ENCODE measurements at places on chromosomes 13 and 19. TPM values are rescaled to one million over a fixed set of nuclear protein-coding genes. Genes with fewer than 3 reads are reported as not detected.
A peak's percentile ranks its signal among the peaks of the same experiment; 100 is the strongest.

The CLEC17A gene
- polyA plus RNA-seq: 0.55 TPM

The PCDH20 gene
- 5.7 TPM for polyA plus RNA-seq

The RNF113B gene
- polyA plus RNA-seq: not detected

The TNFSF13B gene
- 3.1 TPM for polyA plus RNA-seq

The ENOX1 gene
- polyA plus RNA-seq: not detected

The FFAR1 gene
- polyA plus RNA-seq: not detected

The UQCRFS1 gene
- polyA plus RNA-seq: 89.2 TPM

The PRDX2 gene
- polyA plus RNA-seq: 523 TPM

The NLRP11 gene
- 0.10 TPM for polyA plus RNA-seq

The RASIP1 gene
- 4.4 TPM for polyA plus RNA-seq

The PSG2 gene
- not detected for polyA plus RNA-seq

GRCh38 chr13:113527272-113527958 lies 36.9 kb upstream of the DCUN1D2 start:
- DNase-seq: no peak

DNA sequence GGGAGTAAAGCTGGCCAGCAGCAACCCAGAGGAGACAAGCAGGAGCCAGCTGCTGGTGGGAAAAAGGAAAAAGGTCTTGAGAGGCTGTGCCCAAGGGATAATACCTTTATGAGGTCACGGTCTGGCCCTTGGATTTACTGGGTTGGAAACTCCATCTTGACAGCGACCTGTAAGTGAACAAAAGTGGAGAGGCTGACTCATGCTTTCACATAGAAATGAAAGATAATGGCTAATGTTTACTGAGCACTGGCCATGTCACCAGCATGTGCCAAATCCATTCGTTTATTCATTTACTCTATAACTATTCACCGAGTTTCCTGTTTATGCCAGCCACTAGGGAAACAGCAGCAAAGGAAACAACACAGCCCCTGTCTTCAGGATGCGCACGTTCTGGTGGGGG lies 4.7 kb downstream of the VRK3 start:
- DNase-seq: peak; percentile 17

- DNase-seq: peak; percentile 97
These were observed 832 bp downstream of the TMEM143 start for GRCh38 chr19:48362716-48363499.

DNA sequence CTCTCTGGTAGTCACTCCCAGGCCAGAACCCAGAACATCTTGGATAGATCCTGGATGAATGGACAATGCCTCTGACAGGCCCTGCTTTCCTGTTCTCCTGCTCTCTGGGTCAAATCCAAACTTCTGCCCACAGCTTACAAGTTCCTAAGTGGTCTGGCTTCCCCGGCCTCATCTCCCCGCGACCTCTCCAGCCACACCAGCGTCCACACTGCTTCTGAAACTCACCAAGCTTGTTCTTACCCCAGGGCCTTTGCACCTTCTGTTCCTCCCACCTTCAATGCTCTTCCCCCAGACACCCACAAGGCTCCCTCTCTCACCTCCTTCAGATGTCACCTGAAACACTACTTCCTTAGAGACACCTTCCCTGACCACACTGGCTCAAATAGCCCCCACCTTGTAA lies 3.5 kb downstream of the OLFM2 start:
- DNase-seq: no peak

DNA sequence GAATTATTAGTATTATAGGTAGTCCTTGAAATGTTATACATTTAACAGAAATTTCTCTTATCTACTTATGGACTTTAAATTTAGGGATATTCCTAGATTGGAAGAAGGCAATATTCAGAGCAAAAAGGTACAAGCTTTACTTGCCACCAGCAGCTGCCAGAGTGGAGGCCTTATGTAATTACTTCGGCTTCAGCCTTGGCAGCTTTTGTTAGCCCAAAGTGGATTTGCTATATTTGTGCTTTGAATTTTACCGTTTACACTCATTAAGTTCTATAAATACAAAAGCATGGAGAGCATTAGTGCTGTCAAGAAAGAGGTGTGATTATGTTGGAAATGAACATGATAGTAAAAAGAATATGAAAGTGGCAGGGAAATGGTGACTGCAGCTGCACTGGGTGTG lies 319.9 kb downstream of the ATP8A2 start:
- no peak for DNase-seq

- peak; percentile 82 for DNase-seq
These were observed 20.5 kb downstream of the CYTH2 start for GRCh38 chr19:48489608-48490216.

- DNase-seq: no peak
These were observed 43.3 kb downstream of the EPS15L1 start for GRCh38 chr19:16428372-16429036.

DNA sequence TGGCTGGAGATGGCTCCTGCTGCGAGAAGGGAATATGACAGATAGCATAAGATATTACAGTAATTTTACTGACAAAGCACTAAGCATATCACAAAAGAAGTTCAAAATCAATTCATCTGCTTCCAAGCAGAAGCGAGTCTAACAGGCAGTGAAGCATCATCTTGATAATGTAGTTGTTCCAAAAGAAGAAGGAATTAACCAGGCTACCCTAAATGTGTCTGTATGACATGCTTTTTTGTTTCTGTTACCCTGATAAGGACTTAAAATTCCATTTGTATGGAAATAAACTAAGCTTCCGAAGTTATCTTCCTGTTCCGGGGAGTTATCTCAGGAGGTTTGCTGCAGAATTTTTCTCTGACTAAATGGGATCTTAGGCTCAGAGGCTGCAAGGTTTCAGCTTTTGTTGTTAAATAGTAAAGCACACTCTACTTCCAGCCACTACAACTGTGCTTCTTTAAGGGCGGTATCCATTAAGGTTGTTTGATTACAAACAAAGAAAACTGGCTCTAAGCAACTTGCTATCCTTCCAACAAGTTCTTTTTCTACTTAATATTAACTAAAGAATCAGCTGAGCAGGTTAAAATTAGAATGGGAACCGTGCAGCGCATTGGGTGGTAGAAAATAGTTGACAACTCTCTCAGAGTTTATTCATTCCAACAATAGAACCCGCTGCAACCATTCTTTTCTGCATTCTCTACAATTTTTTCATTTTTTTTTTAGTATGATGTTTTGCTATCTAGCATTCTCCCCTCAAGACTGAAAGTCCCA lies 607.3 kb downstream of the UQCRFS1 start:
- DNase-seq: no peak

DNA sequence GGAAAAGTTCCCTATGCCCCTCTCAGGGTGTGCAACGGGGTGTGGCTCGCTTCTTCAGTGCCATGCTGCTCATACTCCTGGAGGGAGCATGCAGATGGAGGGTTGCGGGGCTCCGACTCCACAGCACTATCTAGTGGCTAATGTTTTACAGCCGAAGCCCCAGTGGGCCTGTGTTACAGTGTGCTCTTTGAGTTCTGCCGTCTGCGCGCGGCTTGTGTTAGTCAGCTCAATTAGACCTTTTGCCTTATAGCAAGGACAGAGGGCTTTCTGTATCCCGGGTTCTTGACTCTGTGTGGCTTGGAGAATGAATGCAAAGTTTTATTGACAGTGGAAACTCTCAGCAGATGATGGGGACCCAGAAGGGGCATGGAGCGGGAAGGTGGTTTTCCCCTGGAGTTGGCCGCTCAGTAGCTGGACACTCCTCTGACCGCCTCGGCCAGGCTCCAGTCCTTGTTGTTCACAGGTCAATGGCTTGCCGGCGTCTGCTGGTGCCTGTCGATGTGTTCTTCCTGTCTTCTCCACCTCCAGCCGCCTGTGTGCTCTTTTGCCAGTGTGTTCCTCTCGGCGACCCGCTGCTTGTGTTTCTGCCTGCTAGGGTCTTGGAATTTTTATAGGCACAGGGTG lies 383.4 kb downstream of the LMO7 start:
- DNase-seq: peak; percentile 45

GRCh38 chr13:51113186-51113881 lies 2.3 kb upstream of the C13orf42 start:
- no peak for DNase-seq

GRCh38 chr13:107450931-107451330 lies 764.4 kb downstream of the LIG4 start:
- no peak for DNase-seq

GRCh38 chr13:30615866-30616541 lies 1.7 kb upstream of the USPL1 start:
- DNase-seq: peak; percentile 46

DNA sequence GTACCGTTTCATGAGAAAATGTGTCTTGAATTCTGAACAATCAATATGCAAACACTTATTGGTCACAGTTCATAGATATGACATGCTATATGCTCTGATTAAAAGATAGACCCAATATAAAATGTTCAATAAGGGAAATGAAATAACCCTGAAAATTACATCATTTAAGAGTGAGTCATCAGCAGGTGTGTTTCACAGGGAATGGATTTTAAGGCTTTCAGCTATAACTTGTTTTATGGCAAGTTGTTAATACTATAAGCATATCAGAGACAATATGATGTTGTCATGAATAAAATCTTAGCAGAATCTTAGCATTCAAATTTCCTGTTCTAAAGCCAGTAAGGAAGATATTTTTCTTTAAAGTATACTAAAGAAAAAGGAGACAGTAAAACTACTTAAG lies 483.4 kb upstream of the PCDH9 start:
- no peak for DNase-seq

DNA sequence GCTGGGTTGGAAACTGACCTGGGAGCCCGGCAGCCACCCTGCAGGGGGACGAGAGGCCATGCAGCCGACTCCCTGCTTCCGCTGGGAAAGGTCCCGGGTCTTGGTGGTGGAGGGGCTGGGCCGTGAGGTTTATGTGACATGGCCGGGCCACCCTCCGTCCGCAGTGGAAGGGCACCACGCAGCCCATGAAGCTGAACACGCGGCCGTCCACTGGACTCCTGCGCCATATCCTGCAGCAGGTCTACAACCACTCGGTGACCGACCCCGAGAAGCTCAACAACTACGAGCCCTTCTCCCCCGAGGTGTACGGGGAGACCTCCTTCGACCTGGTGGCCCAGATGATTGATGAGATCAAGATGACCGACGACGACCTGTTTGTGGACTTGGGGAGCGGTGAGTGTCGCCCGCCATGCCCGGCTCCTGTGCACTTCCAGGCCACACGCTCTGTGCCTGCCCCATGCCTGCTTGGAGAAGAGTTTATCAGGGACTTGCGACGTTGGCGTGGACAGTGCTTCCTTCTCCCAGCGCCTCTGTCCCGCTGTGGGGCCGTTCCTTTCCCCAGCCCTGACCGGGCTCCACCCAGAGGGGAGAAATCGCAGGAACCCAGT lies 27.2 kb downstream of the DOT1L start:
- no peak for DNase-seq

DNA sequence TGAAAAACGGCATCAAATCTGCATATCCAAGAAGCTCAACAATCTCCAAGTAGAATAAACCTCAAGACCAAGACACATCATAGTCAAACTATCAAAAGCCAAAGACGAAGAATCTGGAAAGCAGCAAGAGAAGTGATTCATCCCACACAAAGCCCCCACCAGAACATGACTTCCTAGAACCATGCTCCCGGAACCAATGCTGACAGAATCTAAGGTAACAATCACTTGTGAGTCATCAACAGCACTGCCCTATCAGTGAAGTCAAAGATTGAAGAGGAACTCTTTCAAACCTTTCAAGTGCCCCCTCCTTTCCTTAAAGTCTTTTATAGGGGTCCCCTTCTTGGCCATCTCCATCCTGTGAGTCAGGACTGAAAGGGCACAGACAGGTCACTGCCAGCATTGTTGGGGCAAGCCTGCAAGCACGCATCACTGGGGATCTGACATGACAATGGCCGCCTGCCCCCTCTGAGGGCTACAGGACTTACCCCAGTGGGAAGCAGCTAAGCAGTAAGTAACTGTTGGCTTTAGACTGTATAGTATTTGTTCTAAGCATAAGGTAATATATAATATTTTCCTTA lies at the start of gene CCDC70:
CCDC70 (plus strand) TSS at position 247 of the 578 bp plus-strand sequence. CDS start 3,443 bp downstream, outside the sequence.
- no peak for DNase-seq

GRCh38 chr19:28943651-28944050 lies 269.3 kb downstream of the UQCRFS1 start:
- DNase-seq: no peak

DNA sequence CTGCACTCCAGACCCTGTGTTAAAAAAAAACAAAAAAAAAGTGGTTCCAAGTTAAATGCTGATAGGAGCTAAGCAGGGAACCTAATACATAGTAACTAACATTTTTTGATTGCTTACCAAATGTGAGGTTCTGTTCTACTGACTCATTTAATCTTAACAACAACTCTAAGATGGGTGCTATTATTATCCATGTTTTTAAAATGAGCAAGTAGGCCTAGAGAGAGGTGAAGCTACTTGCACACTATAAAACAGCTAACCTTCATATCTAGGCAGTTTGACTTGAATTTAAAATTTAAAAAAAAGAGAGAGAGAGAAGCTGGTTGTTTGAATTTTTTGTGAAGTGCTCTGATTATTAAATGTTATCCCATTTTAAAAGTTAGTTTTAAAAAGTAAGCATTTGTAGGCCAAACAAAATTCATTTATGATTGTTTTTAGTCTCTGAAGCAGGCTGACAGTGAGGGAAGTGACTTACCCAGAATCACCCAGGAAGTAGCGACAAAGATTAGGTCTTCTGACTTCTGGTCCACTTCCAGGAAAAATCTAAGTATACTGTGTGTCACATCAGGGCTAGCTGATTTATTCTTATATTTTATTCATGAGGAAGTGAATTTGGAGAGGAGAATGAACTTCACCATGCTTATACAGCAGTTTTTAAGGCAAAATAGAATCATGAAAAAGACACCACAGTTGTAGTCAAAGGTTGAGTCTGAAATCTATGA lies 2.4 kb downstream of the SIGLECL1 start:
- no peak for DNase-seq

DNA sequence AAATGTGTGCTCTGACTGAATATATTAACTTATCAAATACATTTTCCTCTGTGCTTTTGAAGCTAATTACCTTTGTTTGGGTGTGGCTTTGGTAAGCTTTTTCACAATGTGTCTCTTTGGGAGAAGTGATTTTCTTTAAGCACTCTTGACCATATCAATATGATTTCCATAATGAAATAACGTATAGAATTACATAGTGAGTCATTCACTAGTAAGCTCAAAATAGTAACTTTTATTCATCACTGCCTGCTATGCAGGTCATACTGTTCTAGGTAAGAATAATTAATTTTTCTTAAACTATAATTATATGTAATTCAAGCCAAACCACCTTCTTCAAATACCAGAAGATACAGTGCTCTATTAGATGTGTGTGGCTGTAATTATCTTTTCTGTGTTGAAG lies 480.7 kb downstream of the MYO16 start:
- no peak for DNase-seq

DNA sequence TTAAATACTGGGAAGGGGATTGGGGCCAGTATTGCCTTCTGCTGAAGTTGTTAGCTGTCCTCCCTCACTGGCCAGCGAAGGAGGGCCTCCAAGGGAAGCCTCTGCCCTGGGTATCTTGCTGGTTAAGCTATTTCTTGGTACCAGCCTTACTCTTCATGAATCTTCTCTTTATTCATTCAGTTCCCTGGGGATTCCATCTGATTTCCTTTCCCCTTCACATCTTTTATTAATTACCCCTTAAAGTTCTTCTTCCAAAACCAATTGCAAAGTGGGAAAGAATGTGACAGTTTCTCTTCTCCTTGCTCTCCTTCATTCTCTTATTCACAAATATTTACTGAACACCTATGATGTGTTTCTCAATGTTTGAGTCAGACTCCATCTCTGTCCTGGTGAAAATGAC lies 36.7 kb upstream of the STK24 start:
- no peak for DNase-seq

GRCh38 chr19:5588906-5589676 lies 21.3 kb upstream of the TINCR start:
- no peak for DNase-seq

GRCh38 chr19:33612928-33613619 lies 8.7 kb upstream of the CHST8 start:
- no peak for DNase-seq

GRCh38 chr19:28889941-28890670 lies 322.8 kb downstream of the UQCRFS1 start:
- no peak for DNase-seq

GRCh38 chr19:46845959-46846459 lies 4.6 kb downstream of the AP2S1 start:
- DNase-seq: no peak
